T-helper 2 cell treated with Interferon-gamma antibody and Interleukin-4, amounts not matched to agents 5 μg/mL and 100 μg/mL, for 36 hours (primary cell): ENCODE measurements at places on chromosomes 12 and 14.

GRCh38 chr14:30194741-30195148 is 267.1 kb upstream of the PRKD1 start:
- H3K36me3 ChIP-seq: no peaks in the 10 kb centered on the region
- DNase-seq: no peak
- no peak overlapping the region for H3K4me3 ChIP-seq

DNA sequence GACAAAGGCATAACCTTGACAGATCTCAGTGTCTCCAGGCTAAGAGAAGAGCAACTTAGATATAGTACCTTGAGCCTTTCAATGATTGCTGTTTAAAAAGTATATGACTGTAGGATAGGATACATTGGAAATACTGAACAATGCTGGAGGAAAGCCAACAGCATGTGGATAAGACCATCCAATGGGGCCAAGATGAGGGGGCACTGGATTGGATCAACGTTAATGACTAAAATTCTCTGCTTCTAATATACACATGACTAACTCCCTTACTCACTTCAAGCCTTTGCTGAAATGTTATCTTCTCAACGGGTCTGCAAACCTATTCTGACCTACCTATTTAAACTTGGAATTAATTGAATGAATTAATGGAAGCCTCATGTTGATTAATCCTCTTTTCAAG is 354.9 kb downstream of the RAD51B start:
- no peak for DNase-seq
- H3K4me1 ChIP-seq: peaks cover 3% of the 10 kb centered on the region
- no peak overlapping the region for H3K4me3 ChIP-seq
- H3K27ac ChIP-seq: no peak overlapping the region
- no peaks in the 10 kb centered on the region for H3K27me3 ChIP-seq

DNA sequence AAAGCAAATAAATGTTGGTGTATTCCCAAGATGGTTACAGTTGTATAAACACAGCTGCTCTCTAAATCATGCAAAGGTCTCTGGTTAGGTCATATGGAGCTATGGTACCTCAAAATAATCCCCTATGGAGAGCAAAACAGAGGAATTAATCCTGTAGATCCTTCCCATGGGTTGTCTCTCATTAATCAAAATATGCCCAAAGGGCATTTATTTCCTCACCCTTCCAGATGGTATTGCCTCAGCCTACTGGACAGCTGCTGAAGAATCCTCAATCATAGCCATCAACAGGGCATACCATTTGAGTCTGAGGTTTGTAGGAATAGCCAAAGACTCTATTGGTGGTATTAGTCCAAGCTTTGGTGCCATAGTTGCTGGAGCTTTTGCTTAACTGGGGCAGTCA is 360.9 kb downstream of the RPL10L start:
- no peaks in the 10 kb centered on the region for H3K27me3 ChIP-seq
- no peak overlapping the region for H3K4me3 ChIP-seq
- H3K27ac ChIP-seq: no peak overlapping the region
- H3K36me3 ChIP-seq: no peaks in the 10 kb centered on the region
- no peaks in the 10 kb centered on the region for H3K4me1 ChIP-seq

DNA sequence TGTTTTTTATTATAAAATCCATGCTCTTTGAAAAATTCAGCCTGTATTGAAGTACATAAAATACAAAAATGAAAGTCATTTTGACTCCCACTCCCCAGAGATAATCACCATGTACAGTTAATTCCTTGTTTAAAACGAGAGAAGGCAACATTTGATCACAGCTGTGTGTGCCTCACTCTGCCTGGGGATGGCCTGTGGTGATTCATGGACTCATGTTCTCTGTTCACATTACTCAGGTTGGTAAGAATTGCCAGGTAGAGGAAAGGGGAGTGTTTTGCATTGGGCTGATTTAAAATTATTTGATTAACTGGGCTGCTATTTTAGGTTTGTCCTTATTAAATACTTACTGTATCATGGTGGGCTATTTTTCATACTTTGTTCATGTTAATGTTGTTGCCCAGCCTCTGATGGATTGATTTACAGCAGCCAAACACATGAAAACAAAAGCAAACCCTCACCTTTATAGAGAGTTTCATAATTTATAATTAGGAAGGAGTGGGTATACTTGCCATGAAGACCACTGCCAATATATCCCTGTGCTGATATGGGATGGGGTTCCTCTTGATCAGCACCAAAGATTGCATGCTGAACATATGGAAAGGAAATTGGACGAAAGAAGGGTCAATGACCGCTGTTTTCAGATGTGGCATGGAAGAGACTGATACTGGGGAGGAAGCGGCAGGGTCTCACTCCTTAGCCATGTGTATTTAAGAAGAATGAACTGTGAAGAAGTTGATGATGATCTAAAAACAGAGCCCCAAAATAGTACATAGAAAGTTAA is 3.0 kb downstream of the ZBTB1 start:
- peaks cover 60% of the 10 kb centered on the region for H3K4me1 ChIP-seq
- peaks cover 2% of the 10 kb centered on the region for H3K27me3 ChIP-seq
- peak overlapping the region; percentile 100 for H3K27ac ChIP-seq
- peaks cover 36% of the 10 kb centered on the region for H3K36me3 ChIP-seq

DNA sequence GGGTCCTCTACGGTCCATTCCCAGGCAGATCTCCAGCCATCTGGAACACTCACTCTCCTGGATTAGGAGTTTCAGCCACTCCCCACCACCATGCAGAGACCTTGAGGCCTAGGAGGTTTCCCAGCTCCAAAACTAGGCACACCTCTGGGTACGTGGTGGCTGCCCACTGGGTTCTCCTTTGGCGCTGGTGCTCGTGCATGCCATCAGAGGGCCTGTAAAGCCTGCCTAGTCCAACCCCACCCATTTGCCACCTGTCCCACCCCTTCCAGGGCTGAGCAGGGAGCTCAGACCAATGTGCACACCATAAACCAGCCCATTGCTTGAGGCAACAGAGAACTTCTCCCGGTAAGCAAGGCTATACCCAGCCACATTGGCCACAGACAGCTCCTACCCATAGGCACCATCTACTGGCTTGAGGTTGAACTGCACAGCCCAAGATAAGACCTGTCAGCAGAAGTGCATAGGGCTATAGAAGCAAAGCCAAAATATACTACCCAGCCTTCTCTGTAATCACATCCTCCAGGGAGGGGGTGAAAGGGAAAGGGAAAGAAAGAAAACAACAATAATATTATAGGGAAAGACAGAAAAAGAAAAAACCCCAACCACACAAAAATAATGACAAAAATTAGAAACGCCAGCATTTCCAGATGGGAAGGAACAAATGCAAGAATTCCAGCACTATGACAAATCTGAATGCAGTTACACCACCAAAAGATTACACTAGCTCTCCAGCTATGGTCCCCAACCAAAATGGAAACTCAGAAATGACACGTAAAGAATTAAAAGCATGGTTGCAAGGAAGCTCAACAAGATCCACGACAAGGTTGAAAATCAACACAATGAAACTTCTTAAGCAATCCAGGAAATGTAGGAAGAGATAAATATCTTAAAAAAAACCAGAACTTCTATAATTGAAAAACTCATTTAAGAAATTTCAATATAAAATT is 111.9 kb upstream of the CCDC175 start:
- no peaks in the 10 kb centered on the region for H3K27me3 ChIP-seq
- H3K27ac ChIP-seq: no peak overlapping the region
- peak; percentile 8 for DNase-seq
- no peaks in the 10 kb centered on the region for H3K4me1 ChIP-seq
- no peaks in the 10 kb centered on the region for H3K36me3 ChIP-seq
- H3K4me3 ChIP-seq: no peak overlapping the region

- H3K4me1 ChIP-seq: no peaks in the 10 kb centered on the region
- peaks cover 46% of the 10 kb centered on the region for H3K36me3 ChIP-seq
- H3K27ac ChIP-seq: no peak overlapping the region
These were observed 62.5 kb downstream of the MAPKAPK5 start for GRCh38 chr12:111904446-111904975.

GRCh38 chr12:49232940-49233841 is 31.7 kb upstream of the TUBA1C start:
- peak overlapping the region; percentile 81 for H3K27ac ChIP-seq
- H3K36me3 ChIP-seq: peaks cover 1% of the 10 kb centered on the region
- DNase-seq: no peak
- H3K4me3 ChIP-seq: peak overlapping the region; percentile 72
- peaks cover 15% of the 10 kb centered on the region for H3K4me1 ChIP-seq

DNA sequence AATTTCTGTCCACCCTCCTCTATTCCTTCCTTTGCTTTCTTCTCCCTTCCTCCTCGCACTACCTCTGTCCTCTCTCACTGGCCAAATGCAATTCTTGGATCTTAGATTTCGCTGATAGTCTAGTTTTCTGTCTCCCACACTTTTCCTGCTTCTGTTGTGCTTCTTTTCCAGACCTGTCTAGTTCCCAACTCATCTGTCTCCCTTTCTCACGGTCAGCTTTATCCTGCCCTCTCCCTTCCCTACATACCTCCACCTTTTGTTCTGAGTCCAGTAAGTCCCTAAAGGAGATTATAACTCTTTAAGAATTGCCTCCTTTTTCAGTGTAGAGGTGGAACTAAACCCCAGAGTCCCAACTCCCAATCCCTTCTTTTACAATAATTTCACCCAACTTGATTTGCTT is 880 bp upstream of the MMP14 start:
- H3K4me3 ChIP-seq: no peak overlapping the region
- DNase-seq: no peak
- H3K27me3 ChIP-seq: peaks cover 21% of the 10 kb centered on the region
- peaks cover 9% of the 10 kb centered on the region for H3K4me1 ChIP-seq
- peaks cover 41% of the 10 kb centered on the region for H3K36me3 ChIP-seq

GRCh38 chr12:85531341-85531740 is 251.3 kb downstream of the ALX1 start:
- H3K4me3 ChIP-seq: no peak overlapping the region
- H3K27ac ChIP-seq: no peak overlapping the region
- DNase-seq: no peak
- peaks cover 2% of the 10 kb centered on the region for H3K4me1 ChIP-seq
- no peaks in the 10 kb centered on the region for H3K27me3 ChIP-seq

- H3K27ac ChIP-seq: no peak overlapping the region
- no peaks in the 10 kb centered on the region for H3K36me3 ChIP-seq
- H3K4me1 ChIP-seq: no peaks in the 10 kb centered on the region
- DNase-seq: no peak
These were observed 403.7 kb downstream of the SLC6A15 start for GRCh38 chr12:84508851-84509260.

DNA sequence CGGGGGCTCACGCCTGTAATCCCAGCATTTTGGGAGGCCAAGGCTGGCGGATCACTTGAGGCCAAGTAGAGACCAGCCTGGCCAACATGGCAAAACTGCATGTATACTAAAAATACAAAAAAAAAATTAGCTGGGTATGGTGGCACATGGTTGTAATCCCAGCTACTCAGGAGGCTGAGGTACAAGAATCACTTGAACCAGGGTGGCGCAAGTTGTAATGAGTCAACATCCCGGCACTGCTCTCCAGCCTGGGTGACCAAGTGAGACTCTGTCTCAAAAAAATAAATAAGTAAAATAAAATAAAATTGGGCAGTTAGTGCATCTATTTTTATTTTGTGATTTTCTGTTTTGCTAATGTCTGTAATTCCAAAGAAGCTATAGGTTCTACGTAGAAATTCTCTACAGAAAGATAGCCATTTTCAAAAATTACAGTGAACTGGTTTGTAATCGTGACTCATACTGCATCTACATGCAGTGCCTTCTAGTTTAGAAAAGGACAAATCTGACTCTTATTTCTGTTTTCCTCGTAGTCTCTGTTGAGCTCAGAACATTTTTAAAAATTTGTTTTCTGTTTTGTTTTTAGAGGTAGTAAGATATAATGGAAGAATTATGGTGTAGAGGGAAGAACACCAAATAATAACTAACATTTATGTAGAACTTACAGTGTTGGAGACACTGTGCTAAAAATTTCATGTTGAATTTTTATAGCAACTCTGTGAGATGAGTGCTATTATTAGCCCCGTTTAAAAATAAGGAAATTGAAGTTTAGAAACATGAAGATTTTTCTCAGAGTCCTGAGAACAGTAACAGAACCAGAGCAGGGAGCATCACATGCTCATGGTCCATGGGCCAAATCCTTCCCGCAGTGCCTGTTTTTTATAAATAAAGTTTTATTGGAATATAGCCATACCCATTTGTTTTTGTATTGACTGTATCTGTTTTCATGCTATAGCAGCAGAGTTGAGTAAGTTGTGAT is 201.2 kb downstream of the SYNE2 start:
- H3K4me3 ChIP-seq: no peak overlapping the region
- no peak overlapping the region for H3K27ac ChIP-seq
- H3K27me3 ChIP-seq: no peaks in the 10 kb centered on the region
- no peaks in the 10 kb centered on the region for H3K4me1 ChIP-seq
- peaks cover 21% of the 10 kb centered on the region for H3K36me3 ChIP-seq
- DNase-seq: no peak

DNA sequence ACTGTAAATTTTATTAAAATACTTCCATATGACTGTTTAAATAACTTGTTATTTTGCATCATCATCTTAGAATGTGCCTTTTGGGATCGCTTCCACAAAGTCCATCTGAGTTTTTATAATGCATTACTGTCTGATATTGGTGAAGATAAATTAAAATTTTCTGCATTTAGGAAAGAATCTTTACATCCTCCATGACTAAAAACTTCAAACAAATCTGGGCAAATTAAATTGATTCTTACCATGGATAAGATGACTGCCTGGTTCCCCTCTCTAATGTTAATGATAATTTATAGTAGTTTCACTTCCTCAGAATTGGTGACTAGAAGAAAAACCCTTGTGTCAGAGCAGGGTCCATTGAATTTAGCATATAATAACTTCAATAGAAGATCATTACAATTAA is 94.7 kb upstream of the SLC38A4 start:
- H3K4me1 ChIP-seq: no peaks in the 10 kb centered on the region
- H3K4me3 ChIP-seq: no peak overlapping the region
- peaks cover 5% of the 10 kb centered on the region for H3K27me3 ChIP-seq
- H3K27ac ChIP-seq: no peak overlapping the region

GRCh38 chr12:103657331-103657730 is 70.3 kb downstream of the STAB2 start:
- no peak overlapping the region for H3K4me3 ChIP-seq
- H3K27ac ChIP-seq: no peak overlapping the region
- H3K27me3 ChIP-seq: peaks cover 14% of the 10 kb centered on the region
- H3K36me3 ChIP-seq: no peaks in the 10 kb centered on the region

DNA sequence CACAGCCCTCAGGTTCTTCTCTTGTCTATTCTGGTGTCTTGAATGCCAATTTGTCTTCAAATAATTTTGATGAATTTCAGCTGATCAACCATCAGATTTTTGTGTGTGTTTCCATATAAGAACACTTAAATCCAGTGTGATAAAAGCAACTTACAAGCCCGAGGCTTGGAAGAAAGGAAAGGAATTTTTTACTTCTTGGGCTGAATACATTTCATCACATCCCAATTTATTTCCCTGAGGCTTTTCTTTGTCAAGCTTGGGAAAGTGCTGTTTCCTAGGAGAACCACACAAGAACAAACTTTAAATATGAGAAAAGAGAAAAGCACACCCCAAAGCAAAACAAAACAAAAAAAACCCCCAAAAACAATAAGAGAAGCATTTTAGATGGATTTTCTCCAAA is 26.6 kb downstream of the GPRC5D start:
- no peak overlapping the region for H3K27ac ChIP-seq
- H3K4me1 ChIP-seq: no peaks in the 10 kb centered on the region
- no peak overlapping the region for H3K4me3 ChIP-seq
